ENCODE measurements at places on chromosomes 13 and 19.

DNA sequence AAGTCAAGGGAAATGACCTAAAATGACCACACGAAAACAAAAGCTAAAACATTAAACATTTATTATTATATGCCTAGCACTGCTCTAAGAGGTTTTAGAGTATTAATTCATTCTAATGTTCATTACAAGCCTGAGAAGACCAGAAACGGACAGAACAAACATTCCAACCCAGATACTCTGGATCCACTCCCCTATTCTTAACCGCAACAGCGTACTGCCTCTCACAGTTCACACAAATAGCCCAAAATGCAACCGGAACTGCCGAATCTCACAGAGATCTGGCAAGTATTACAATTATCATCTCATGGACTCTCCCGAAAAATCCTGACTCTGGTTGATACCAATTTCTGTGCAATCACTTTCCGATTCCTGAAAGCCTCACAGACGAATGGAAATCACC, 1.4 kb downstream of the ZNF780B start:
- DNase-seq, result no peak

DNA sequence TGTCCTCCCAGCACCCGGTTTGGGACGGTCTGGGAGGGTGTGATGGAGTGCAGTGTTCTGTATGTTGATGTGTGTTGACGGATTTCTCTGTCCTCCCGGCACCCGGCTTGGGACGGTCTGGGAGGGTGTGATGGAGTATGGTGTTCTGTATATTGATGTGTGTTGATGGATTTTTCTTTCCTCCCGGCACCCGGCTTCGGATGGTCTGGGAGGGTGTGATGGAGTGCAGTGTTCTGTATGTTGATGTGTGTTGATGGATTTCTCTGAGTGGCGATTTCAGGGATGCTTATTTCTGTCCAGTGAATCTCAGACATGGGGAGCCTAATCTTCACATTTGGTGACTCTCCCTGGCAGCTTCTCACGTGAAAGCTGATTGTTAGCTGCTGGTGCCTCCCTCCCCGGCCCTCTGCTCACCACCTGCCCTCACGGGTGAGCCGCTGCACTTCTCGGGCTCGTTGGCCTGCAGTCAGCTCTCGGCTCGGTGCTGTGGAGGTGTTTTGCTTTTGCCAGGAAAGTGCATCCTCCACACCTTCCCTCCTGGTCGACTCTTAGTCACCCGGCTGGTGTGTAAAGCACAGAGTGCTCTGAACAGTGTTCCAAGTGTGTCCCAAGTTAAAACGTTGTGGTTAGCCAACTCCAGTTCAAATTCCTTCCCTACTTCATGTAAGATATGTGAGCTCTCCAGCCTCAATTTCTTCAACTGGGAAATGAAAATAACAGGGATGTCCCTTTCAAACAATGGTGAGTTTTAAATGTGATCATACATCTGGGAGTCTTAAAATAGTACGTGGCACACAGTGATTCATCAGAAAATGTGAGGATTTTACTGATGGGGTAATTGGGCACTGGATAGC, 54.6 kb downstream of the ATP11A start:
- DNase-seq, result no peak

DNA sequence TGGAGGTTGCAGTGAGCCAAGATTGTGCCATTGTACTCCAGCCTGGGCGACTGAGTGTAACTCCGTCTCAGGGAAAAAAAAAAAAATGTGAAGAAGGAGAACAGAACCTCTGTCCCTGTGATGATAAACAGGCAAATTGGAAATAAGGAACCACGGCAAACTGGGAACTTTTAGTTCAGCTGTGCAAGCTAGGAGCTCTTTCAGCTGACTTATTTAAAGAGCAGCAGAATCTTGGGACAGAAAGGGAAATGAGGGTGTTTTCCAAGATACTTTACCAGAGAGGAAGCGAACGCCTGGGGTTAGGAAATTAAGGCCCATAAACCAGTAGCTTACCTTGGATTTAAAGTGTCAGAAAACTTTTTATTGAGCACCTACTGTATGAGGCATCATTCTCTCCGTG, 3.0 kb upstream of the UPF1 start:
- no peak for DNase-seq

- DNase-seq, result peak; percentile 29
Measured at GRCh38 chr13:26824581-26824980, 64.0 kb upstream of the GPR12 start.

DNA sequence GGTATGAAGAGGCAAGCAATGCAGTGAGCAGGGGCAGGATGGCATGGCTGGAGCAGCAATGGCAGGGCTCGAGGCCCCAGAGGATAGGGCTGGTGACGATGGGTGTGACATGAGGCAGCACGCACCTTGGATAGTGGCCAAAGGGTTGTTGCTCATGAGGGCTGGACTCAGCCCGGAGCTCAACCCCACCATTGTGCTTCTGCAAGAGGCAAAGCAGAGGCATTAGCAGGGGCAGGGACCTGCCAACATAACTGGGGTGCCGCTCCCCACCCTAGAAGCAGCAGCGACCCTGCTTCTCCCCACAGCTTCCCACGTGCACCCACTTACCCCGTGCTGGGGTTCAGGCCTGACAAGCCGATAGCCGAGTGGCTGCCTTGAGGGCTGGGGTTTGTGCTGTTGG, 15.8 kb downstream of the ZNF574 start:
- DNase-seq, result no peak

GRCh38 chr13:40366119-40366518, 300.3 kb downstream of the FOXO1 start:
- no peak for DNase-seq

DNA sequence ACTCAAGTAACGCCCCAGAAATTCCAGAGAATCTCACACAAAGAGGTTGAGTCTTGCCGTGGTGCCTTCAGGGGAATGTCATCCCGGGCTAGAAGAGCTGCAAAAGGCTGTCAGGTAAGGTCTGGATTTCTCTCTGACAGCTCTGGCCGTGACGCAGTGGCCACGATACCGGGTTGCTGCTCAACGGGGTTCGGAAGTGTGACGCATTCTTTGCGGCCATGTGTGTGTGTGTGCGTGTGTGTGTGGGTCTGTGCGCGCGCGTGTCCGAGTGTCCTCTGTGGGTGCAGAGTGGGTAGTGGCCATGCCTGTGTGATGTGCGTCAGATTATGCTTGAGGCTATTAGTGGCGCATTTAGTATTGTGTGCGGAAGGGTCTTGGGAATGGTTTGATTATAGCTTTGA, 306 bp downstream of the ZNF540 start:
- peak; percentile 85 for DNase-seq

DNA sequence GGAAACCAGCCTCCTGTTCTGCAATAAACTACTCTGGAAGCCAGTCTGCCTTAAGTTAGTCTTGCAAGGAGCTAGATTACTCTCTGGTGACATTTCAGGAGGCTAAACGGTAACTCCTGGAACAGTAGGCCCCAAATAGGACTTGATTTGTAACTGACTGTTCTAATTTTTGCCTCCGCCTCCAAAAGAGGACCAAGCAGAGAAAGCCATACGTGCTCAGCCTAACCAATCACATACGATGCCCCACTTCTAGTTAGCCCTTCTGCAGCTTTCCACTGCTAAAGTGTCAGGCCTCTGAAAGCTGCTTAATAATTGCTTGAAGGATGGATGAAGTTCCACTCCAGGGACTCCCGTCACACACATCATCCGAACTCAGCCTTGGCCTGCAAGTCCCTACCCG, 744 bp downstream of the ZNF805 start:
- DNase-seq, result no peak

DNA sequence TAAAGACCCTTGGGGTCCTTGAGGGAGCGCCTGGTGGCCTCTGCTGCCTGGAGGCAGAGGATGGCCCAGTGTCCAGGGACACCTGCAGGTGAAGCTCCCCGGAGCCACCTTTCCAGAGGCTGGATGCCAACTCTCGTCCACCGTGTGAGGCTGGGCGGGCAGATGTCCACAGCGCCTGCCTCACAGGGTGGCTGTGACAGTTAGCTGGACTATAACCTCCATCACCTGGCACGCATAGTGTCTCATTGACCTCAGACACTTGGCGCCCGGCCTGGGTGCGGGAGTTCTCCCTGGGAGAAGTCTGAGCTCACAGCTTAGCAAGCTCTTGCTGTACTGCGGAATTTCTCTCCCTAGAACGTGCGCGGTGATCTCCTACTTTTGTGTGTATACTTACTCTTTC, 9.8 kb downstream of the BICRA start:
- DNase-seq, result no peak

GRCh38 chr19:46537136-46538097, 41.8 kb upstream of the PNMA8B start:
- DNase-seq, result no peak

DNA sequence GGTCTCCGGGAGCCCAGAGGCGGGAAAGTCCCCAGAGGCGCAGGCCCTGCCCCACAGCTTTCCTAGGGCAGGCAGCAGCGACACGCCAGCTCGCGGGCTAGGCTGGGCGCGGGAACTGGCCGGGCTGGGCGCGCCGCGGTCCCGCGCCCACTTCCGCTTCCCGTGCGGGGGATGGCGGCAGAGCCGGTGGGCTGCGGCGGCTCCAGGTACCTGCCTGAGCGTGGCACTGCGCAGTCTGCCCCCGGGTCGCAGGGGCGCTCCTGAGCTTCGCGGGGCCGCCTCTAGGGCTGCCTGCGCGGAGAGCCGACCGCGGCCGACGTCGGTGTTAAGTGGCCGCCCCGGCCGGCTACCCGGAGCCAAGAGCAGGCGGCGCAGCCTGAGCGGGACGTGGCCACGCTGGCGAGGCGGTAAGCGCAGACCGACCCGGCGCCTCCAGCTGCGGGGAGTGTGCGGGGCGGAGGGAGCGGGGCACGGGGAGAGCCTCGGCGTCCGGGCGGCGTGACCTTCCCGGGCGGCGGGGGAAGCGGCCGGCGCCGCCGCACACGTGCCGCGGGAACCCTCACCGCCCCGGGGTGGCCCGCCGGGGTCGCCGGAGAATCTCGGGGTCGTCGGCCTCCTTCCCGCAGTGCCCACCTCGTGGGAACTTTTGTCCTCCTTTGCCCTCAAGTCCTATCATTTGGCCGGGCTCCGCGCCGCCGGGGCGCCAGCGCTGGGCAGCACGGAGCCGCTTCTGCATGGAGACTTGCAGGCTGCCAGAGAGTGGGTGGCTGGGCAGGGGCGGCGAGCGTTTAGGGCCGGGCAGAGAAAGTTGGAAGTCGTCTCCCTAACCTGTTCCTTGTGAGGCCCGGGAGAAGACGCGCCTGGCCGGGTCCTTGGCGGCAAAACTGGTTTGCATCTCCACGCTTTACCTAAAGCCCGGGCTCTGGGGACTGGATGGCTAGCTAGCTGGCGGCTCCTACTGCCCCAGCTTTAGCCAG, 31.4 kb upstream of the MPHOSPH8 start:
- DNase-seq, result no peak

DNA sequence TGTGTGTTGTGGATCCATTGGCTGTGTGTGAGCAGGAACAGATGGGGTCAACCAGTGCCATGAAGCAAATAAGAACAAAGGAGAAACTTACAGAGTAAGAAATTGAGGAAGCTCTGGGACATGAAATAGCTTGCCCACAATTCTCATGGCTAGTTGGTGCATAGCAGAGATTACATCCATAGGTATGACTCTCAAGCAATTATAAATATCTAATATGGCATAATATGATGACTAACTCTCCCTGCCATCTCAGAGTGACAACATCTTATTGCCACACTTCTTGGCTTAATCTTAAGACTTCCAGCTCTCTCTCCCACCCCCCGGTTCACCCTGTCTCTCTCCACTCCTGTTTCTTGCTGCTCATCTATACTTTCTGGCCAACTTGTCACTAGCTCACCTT, 53.3 kb downstream of the OXGR1 start:
- DNase-seq, result no peak

GRCh38 chr19:12521996-12522395, 29.3 kb downstream of the ZNF564 start:
- DNase-seq, result no peak

DNA sequence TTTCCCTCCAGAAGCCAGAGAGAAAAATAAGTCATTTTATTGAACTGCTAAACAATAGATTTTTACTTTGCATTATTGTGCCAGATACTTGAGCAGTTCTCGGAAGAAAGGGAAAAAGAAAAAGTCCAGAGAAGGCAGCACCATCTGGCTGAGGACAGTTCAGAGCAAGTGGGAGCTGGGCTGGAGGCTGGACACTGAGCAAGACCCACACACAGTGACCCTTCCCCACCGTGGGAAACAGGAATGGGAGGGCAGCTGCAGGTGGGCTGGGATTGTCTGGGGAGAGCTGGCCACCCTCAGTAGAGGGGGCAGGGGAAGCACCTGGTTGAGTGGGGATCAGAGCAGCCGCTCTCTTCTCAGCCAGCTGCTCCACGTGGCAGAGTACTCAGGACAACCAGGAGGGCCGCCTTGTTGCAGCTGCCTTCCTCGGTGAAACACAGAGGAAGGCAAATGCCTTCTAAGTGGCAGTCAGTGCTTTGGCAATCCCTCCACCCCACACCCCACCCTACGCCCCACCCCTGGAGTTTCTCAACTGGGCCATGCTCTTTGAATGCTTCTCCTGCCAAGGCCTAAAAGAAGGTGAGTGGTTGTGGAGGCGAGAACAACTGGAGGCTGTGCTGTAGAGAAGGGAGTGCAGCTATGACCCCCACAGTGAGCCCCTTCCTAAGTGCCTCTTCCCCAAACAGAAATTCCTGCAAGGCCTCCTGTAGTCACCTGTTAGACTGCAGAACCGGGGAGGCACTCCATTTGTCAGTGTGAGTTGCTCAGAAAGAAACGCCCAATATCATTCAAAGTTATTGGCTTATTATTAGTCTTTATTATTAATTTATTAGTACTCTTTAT, 179.3 kb downstream of the ZIC5 start:
- DNase-seq, result no peak

- DNase-seq, result no peak
Measured at GRCh38 chr13:105971312-105971711, 564.1 kb downstream of the EFNB2 start.

GRCh38 chr13:51035469-51035868, 75.6 kb downstream of the C13orf42 start:
- DNase-seq, result no peak

- no peak for DNase-seq
Measured at GRCh38 chr13:36829753-36830152, 10.7 kb downstream of the RFXAP start.

GRCh38 chr19:10740798-10741197, 22.9 kb downstream of the DNM2 start:
- DNase-seq, result no peak

- DNase-seq, result no peak
Measured at GRCh38 chr19:50252111-50252886, 48.9 kb downstream of the MYH14 start.

DNA sequence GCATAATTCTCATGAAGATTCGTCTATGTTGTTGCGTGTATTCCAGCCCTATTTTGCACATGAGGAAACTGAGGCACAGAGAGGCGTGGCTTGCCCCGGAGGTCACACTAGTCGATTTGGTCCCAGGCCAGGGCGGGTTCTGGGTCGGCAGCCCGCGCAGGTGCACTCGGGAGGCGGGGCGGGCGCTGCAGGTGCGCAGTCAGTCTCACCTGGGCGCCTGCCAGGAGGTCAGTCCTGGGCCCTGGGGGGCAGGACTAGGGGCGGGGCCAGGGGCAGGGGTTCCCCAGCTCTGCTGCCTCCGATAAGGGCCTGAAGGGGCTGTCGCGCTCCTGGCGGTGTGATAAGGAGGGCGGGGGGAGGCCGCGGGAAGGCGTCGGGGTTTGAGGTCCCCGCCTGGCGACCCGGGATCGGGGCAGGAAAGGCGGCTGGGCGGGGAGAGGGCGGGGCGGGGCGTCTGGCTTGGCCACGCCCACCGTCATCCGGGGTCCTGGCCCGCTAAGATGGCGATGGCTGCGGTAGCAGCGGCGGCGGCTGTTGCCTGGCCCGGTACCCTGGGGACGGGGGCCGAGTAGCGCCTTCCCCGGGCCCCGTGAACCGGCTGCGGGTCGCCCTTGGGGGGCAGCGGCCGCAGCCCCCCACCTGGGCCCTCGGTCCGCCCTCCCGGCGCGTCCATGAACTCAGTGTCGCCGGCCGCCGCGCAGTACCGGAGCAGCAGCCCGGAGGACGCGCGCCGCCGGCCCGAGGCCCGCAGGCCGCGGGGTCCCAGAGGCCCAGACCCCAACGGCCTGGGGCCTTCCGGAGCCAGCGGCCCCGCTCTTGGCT, at the start of gene ATG4D:
TSS of gene ATG4D (plus strand) at position 485 of the 822 bp plus-strand sequence. CDS start at position 672, 187 bp downstream.
- DNase-seq, result peak; percentile 68

Data from anterior cingulate cortex (tissue), 58 donors.